ENCODE measurements at places on chromosomes 1 and 21.

DNA sequence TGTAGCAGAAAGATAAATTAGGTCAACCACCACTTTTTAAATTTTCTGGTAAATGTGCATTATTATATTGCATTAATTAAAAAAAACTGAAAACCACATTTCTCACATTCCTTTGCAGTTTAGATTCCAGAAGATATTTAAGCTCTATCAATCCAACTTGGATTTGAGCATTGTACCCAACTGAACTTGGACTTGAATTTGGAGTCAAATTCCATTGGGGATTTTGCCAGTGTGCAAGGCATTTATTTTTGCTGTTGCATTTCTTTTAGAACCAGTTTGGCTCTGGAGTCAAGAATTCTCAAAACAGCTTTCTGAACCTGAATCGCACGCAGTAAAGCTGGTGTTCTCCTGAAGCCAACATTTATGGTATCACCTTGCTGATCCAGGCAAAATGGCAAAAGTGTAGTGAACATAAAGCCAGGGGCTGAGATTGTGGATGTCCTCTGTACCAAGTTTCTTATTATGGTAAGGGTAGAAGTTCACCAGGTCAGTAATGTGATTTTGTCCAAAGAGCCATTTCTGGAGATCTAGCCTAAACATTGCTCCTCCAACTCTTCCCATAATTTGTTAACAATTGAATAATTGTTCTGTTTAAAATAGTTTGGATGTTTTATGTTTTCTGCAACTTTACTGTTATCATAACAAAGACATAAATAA lies 890.9 kb downstream of the LRRIQ3 start:
- DNase-seq = no peak

DNA sequence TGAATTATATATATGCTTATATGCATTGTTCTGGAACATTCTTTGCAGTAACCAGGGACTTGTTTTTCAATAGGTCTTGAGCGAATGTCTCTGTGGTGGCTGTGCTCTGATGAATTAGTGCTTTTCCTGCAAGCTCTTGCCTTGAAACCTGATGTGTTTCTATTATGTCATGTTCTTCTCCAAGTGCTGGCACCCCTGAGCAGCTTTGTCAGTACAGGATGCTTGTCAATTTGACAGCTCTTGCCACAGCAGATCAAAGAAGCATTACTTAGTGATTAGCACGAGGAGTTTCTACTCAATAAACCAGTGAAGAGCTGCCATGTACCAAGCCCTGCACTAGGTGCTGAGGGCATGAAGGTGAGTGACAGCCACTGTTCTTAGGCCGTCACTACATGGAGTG lies 171.9 kb downstream of the PRDM2 start:
- no peak for DNase-seq

- no peak for DNase-seq
Measured at GRCh38 chr1:77938651-77939050, 40.2 kb downstream of the FUBP1 start.

DNA sequence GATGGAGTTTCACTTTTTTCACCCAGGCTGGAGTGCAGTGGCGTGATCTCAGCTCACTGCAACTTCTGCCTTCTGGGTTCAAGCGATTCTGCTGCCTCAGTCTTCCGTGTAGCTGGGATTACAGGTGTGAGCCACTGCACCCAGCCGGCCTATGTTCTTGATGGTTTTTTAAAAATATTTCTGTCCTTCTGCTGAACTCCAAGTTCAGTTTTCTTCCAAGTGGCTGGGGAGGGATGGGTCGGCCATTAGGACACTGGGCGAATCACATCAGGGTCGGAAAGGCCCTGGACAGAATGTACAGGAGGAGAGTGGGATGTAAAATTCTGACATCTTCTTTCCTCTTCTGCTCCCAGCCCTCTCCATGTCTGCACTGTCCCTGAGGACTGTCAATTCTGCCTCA lies 289.6 kb downstream of the PTPRU start:
- no peak for DNase-seq

- no peak for DNase-seq
Measured at GRCh38 chr1:221394011-221394544, 347.8 kb downstream of the DUSP10 start.

DNA sequence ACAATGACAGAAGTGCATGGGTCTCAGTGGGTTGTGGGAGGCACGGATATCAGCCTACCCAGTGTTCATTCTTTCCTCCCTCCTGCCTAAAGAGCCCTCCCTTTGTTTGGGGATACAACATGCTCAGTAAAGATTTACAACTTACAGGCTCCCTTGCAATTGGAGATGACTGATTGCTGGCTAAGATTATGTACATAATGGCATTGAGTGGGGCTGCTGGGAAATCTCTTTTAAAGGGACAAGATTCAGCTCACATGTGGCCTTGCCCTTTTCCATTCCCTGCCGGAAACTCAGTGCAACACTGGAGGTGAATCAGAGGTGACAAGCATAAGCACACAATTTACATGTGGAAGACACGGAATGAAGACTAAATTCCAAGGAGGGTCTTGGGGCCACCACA lies 83.7 kb upstream of the CHRM3 start:
- no peak for DNase-seq

GRCh38 chr1:87119541-87120140 lies 205.2 kb downstream of the HS2ST1 start:
- no peak for DNase-seq

- no peak for DNase-seq
Measured at GRCh38 chr1:207919523-207920170, 8.7 kb upstream of the CD34 start.

DNA sequence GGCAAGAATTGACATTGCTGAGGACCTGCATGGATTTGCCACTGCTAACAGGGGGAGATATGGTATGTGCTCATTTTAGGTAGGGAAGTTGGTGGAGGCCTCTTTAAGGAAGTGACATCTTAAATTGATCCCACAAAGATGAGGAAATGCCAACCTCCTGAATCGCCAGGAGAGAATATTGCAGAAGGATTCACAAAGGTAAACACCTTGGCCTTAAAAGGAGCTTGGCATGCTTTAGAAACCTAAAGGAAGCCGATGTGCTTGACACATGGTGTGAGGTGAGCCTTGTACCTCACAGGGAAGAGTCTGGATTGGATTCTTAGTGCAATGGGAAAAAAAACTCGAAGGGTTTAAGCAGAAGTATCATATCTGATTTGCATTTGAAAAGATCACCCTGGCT lies 470.5 kb upstream of the DAB1 start:
- DNase-seq = no peak

- DNase-seq = peak; percentile 39
Measured at GRCh38 chr1:172359491-172359999, 60.9 kb upstream of the C1orf105 start.

DNA sequence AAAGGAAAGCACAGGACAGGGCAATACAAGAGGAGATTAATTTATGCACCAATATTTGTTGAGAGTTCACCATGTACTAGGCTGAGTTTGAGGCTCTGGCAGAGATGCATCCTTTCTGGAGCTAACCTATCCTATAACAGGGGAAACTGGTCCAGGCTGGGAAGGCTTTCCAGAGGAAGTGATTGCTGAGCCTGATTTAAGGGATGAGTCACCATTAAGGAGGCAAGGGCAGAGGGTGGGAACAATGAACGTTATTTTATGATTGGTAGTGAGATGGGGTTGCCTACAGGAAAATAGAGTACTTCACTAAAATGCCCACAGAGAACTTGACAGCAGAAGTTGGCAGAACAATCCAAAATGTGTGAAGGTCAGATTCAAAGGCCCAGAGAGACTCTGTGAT lies 141.4 kb downstream of the PLPP3 start:
- no peak for DNase-seq

- no peak for DNase-seq
Measured at GRCh38 chr1:239608469-239608868, 222.1 kb downstream of the CHRM3 start.

GRCh38 chr1:109193653-109194590 lies 19.8 kb upstream of the SARS1 start:
- DNase-seq = no peak

DNA sequence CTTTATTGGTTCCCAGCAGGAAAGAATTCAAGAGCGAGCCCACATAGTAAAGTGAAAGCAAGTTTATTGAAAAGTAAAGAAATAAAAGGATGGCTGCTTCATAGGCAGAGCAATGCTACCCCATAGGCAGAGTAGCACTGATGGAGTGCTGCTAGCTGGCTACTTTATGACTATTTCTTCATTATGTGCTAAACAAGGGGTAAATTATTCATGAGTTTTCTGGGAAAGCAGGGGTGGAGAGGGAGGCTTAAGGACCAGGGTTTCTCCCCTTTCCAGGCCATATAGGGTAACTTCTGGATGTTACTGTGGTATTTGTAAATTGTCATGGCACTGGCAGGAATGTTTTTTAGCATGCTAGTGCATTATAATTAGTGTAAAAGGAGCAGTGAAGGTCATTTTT lies 1271.4 kb downstream of the KCNT2 start:
- DNase-seq = no peak

GRCh38 chr1:8127171-8127641 lies 101.1 kb upstream of the ERRFI1 start:
- DNase-seq = no peak

DNA sequence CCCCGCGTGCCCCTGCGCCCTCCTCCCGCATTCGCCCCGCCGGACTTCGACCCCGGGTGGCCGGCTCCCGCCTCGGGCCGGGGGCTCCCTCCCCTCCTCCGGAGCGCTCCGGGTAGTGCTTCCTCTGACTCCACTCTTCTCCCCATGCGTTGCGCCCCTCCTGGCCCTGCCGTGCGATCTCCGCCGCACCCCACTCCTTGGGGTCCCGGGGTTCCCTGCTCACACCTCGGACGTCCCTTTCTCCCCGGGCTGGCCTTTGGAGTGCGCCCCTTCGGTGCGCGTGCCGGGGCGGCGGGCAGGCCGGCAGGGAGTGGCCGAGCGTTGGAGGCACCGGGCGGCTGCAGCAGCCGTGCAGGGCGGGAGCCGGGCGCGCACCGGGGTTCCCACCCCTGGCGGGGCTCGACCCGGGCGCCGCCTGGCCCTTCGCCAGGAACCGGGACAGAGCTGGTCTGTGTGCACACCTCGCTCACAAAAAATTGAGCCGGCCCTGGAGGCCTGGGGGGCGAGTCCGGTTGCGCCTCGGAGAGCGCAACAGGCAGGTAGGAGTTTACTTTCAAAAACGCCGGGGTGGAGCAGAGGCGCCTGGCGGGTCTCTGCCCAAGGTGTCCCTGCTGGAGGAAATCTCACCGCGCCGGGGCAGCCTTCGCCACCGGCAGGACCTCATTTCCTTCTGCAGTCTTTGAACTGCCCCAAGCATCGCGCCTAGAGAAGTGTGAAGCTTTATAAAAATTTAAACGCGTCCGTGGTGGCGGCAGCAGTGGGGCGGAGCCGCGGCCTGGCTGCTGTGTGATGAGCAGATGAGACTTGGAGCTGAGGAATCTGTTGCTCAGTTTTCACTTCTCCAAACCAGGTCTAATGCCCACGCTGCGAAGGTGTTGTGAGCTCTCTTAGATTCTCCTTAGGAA lies 650 bp downstream of the VANGL1 start:
- DNase-seq = peak; percentile 35

- DNase-seq = no peak
Measured at GRCh38 chr1:160576390-160576789, 2.9 kb downstream of the CD84 start.

- DNase-seq = peak; percentile 90
Measured at GRCh38 chr1:53025034-53025768, 36.8 kb upstream of the PODN start.

DNA sequence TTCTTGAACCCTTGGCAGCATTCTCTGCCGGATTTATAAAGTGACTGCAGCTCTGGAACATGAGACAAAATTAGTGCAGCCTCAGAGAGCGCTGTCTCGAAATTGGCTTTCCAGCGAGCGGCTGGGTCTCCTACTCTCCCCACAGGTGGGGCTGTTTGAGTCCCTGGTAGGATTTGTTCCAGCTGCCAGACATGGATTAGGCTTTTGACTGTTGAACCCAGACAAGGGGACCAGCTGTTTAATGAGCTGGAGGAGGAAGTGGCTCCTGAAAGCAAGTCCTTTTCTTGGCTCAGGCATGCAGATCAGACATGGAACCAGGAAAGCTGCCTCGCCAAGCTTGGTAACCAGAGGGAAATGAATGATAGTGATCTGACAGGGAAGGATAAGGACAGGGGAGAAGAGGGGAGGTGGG lies 69.6 kb downstream of the UBIAD1 start:
- DNase-seq = no peak

DNA sequence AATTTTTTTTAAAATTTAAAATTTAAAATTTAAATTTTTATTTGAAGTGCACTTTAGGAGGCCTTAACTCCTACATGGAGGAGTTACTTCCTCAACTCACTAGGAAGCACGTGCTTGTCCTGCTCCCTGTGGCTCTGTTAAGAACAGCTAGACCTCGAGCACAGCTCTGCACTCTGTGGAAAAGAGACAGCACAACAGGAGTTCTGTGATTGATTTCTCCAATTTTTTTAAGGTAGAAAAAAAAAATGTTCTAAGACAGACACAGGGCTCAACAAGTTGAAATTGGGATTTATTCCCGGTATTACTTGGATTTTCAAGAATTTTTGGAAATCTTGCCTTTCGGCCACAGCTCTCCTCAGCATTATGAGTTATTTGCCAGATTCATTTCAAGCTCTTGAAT lies 356.6 kb upstream of the LYPLAL1 start:
- no peak for DNase-seq

- DNase-seq = no peak
Measured at GRCh38 chr1:71044833-71045232, 2.8 kb downstream of the PTGER3 start.

DNA sequence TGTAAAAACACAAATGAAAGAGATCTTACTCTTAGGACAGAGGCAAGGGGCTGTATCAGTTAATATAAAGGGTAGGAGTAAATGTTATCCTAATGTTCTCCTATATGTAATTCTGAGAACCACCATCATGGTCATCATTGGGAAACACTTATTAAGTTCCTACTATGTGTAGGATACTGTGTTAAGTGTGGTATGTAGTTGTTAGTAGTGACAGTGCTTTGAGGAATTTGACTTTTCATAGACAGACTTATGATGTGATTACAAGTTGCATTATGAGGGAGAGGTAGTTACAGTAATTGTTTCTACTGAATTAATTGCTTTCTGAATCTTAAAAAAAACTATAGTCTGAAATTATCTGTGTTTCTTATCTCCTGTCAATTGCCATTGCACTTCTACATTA lies 51.8 kb upstream of the PGD start:
- DNase-seq = no peak

- peak; percentile 36 for DNase-seq
Measured at GRCh38 chr1:231866392-231867331, 240.1 kb downstream of the DISC1 start.

DNA sequence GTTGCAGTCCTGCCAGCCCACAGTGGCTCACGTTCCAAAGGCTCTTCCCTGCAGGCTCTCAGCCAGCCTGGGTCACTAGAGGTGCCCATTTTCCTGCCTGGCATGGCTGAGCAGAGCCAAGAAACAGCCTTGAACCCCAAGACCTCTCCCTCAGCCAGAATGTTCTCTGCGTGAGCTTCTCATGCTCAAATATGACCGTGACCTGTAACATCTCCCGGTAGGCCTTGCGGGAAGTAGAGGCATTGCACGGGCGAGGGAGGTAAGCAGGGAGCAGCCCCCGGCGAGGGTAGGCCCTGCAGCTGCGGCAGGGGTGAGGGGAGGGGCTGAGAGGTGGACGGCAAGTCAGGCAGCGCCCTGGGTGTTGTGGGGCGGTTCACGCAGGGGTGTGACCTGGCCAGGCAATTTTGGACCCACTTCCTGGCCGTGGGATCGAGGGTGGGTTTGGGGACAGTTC lies 20.0 kb downstream of the RRP1 start:
- no peak for DNase-seq

- no peak for DNase-seq
Measured at GRCh38 chr21:43944078-43944633, 68.0 kb upstream of the TRAPPC10 start.
